ENCODE measurements at places on chromosomes 2 and 18.

DNA sequence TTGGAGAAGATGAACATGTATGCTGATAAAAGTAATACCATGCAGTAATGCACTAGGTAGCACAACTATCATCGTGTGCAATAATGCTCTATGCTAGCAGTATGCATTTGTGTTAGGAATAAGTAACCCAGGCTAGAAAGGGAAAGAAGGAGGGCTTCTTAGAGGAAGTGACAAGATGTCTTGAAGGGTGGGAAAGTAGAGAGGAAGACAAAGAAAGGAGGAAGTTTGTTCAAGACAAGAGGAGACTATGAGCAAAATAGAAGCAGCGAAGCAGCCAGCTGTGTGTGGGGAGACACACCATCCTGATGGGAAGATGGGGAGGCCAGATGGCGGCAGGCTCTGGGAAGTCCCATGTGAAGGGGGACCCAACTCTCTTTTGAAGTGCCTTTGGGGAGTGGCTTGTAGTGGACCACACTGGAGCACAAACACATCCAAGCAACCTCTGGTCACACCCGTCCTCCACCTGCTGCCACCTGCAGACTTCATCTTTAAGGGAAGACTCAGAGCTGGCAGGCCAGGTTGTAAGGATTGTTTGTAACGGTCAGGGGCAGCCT is 39.9 kb upstream of the INHBB start:
- no peak for DNase-seq

- no peak for DNase-seq
These were observed 30.7 kb upstream of the FRZB start for GRCh38 chr2:182897137-182897536.

DNA sequence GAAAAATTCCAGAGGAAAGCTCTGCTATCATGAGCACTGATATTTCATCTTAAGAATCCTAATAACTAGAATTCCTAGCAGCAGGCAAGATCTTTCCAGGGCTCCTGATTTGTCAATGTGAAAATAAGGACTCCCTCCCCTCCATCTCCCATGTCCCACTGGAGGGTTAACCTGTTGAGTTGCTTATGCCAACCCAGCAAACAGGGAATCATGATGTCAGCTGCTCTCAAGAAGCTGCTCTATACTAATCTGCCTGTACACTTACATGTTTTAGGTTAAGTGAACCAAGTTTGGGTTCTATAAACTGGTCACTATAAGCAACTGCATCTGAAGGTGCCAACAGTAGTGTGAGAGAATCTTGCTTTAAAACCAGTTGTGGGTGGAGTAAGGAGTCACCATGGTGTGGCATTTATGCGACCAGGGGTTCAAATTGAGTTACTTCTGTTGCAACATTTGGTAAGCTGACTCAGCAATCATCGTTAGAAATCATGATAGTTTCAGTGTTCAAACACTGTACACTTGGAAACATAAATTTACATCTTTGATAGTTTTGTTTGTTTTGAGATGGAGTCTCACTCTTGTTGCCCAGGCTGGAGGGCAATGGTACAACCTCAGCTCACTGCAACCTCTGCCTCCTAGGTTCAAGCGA is 53.4 kb downstream of the STK25 start:
- no peak for DNase-seq

DNA sequence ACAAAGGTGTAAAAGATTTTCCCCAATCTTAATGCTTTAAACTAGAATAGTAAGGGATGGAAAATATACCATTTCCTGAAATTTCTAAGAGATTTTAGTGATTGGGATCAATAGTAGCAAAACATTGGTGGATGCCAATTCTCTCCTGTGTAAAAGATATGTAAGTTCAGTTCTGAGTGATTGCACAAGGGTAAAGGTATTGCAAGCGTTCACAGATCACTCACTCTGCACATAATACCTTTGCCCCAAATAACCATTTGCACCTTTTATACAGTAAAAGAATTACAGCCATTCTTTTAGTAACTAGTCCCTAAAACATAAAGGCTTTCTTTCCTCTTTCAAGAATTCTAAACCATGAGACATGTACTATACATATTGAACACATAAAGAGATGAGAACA is 13.0 kb upstream of the ZCCHC2 start:
- no peak for DNase-seq

- DNase-seq, result no peak
These were observed 188.3 kb upstream of the RND3 start for GRCh38 chr2:150675807-150676206.

DNA sequence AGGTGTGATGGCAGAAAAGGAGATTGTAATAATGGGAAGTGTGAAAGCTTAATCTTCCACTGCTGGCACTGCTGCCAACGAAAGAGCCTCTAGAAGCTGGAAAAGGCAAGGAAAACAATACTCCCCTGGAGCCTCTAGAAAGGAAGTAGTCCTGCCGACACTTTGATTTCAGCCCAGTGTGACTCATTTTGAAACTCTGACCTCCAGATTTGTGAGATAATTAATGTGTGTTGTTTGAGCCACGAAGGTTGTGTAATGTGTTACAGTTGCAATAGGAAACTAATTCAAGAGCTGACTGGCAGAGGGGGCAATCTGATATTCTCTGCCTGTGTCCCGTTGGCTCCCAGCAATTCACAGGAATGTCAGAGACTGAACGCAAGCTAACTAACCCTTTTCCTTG is 219.2 kb upstream of the UBE2E3 start:
- no peak for DNase-seq

DNA sequence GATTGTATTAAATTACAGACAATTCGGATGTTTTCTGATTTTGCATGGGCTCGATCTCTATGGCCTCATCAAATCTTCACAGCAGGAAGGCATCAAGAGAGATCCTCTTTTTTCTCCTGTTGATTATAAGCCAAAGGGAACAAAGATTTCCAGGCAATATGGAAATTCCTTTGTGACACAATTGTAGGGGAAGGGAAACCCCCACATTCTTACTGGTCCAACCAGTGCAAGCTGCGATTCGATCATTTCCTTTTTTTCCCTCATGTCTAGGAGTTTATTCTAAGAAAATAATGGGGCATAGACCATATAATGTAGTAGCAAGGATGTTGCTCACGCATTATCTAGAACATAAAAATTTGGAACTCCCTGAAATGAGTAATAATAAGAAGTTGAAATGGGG is 87.7 kb downstream of the LYPD6 start:
- no peak for DNase-seq

- DNase-seq, result no peak
These were observed 644.6 kb upstream of the RAB6C start for GRCh38 chr2:129334696-129335410.

DNA sequence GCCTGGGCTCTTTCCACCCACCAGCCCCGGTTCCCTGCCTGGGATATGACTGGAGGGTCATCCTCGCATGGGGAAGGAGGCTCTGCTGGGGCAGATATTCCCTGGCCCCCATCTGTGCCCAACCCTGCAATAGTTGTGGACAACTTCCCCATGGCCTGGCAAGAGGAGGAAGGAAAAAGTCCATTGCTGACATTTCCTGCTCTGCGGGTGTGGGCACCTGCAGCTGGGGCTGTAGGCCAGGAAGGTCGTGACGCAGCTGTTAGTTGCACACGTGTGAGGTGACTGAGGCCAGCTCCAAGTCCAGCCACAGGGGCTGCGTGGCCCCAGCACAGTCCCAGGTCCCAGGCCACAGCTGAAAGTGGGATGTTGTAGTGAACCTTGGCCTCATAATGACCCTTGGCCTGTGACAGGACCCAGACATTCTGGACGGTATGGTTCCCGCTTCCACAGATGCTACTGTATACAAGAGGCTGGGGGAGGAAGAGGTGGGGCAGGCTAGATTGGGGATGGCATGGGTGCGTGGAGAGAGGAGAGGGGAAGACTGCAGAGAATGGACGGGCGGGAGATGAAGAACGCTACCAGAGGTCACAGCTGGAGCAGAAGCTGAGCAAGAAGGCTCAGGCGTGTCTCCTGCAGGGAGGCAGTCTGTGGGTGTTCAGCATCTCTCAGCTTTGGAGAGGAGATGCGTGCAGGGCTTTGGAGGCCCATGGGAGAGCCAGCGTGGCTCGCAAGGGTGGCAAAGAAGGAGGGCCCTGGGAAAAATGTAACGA is 22.1 kb downstream of the OTOF start:
- no peak for DNase-seq

DNA sequence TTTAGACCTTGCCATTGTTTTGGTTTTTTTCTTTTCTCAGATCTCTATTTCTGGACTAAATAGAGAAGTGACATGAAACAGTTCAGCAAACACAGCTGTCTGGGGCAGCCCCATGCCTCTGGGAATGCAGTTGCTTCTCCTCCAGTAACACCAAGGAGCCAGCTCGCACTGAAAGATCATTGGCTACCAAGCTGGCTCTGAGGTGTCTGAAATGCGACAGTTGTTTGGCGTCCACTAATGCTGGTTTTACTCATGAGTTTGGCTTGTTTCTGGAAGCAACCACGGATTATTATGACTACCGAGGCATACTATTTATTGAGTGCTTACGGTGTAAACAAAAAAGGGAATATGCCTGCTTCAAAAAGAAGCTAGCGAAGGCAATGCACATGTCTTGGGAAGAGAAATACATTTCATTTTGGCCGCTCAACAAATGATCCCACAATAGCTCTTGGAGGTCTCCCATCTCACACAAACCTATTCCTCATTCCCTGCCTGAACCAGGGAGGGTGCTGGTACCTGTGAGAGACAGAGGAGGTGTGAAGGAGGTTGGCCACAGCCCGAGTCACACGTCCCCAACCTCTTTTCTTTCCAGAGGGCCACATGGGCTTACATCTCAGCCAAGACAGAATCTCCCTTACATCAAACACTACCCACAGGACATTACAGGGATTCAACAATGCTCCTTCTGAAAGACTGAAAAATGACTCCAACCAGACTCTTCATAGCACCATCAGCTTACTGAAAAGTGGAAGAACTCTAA is 37.5 kb upstream of the NEB start:
- no peak for DNase-seq

DNA sequence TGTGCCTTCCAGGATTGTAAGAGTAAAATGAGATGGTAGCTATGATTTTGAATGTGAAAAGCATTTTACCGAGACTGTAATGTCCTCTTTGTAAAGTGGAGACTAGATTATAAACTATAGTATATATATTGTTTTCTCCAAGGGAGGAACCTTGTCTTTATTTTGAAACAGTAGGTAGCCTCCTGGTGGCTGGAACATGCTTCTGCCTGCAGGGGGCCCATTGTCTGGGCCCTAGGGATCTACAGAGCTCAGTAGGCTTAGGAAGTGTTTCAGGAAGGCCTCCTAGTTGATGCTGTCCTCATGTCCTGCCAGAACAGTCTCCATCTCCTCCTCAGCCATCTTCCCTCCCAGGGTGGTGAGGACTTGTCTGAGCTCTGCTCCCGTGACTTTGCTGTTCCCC is 3.0 kb downstream of the PIKFYVE start:
- DNase-seq, result no peak

GRCh38 chr2:24970483-24971285 is 1.1 kb downstream of the DNAJC27 start:
- DNase-seq, result no peak

DNA sequence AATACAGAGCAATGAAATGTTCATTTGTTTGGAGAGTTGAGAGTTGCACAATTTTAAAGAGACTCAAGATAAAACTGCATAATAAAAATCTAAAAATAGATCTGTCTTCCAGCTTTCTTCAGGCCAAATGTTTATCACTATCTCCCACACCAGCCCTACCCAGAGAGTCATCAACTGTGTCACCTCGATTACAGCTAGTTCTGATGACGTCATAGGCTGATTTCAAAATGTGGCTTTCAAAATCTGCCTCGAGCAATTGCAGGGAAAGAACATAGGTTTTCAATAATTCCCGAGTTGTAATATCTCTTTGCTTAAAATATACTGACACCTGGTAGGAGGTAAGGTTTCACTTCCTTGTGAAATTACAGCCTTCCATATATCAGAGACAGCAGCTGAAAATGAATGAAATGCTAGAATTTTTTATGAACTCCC is 677.6 kb upstream of the ID2 start:
- DNase-seq, result no peak

GRCh38 chr2:19355014-19355405 is 3.4 kb downstream of the OSR1 start:
- no peak for DNase-seq

- DNase-seq, result no peak
These were observed 265.4 kb upstream of the SPOPL start for GRCh38 chr2:138236142-138236541.

DNA sequence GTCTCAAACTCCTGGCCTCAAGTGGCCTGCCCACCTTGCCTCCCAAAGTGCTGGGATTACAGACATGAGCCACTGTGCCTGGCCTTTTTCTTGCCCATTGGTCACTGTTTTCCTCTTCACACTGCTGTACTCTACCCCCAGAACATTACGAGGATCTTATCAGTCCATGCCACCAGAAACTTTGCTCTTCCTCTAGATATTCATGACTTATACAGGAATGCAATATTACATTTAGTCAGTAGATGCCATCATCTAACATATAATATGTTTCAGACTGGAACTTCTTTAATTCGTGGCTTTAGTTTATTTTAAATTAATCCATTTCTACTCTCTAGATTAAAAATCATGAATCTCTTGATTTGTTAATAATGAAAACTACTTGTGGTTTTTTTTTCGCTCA is 135.5 kb downstream of the COMMD1 start:
- no peak for DNase-seq

- no peak for DNase-seq
These were observed 75.6 kb downstream of the ATL2 start for GRCh38 chr2:38301340-38301968.

- no peak for DNase-seq
These were observed 1201.8 kb upstream of the CDH2 start for GRCh38 chr18:29378651-29379136.

DNA sequence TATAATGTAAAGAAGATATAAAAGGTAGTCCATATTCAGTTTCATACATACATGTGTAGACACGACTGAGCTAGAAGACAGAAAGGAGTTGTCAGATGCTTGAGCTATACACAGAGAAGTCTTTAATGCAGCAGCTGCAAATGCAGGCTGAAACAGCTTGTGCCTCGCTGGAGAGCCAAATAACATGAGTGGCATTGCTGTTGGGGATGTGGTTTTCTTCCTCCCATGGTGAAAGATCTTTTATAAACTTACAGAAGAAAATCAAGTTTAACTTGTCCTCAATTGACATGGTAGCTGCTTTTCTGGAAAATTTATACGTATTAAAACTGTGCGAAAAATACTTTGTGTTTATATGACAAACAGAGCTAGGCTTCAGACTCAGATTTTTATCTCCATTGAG is 16.4 kb upstream of the IL1R1 start:
- DNase-seq, result no peak

- DNase-seq, result no peak
These were observed 48.7 kb downstream of the SOWAHC start for GRCh38 chr2:109662889-109663288.

DNA sequence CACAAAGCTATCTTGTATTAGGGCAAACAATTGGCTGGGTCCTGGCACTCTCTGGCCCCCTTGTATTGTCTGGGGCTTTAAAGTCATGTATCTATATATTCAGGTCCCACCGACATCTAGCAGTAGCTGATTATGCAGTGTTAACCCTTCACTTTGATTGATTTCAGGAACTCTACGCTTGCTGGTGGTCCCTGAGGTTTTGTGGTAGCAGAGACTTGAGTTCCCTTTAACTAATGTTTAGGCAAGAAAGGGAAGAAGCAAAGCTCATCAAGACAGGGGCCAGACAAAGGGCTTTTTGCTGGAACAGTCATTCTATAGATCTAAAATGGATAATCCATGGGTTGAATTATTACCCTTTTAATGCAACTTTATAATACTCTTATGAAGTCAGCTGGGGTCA is 95.3 kb upstream of the EPB41L3 start:
- DNase-seq, result no peak
